ENCODE measurements at places on chromosomes 3 and 15.

DNA sequence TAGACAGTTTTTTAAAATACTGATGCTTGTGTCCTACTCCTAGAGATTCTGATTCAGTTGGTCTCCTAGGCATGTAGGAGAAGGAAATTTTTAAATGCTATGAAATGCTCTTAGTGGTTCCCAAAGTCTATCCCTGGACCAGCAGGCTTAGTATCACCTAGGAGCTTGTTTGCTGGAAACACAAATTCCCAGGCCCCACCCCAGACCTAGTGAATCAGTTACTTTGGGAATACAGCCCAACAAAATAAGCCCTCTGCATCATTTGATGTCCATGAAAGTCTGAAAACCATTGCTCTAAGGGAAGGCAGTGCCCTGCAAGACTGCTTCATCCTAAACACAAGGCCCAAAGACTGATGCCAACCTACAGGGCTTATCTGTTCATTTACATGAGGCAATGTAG, 36.3 kb downstream of the CCNL1 start:
- no peak for DNase-seq

GRCh38 chr3:45204136-45204535, 22.0 kb downstream of the TMEM158 start:
- no peak for DNase-seq

DNA sequence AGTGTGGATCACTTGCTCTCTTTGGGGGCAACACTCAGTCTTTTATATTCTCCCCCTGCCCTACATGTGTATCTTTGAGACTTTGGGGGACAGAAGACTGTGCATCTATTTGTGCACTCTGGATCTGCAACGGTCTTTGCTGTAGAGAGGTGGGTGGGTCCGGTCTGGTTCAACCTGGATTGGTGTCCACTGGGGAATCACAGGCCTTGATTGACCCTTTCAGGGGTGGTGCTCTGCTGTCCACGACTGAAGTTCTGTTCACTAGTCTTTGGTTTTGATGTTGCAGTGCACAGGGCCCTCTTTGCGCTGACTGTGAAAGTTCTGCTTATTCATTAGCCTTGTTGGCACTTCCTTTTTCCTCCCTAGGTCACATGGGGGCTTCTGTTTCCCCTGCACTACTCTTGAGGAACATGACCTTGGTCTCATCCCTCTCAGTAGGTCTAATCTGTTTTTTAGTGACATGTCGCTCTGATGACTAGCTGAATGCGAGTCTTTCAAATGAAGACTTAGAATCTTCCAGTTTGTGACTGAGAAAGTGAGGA, 284.2 kb downstream of the SV2B start:
- DNase-seq, result no peak

DNA sequence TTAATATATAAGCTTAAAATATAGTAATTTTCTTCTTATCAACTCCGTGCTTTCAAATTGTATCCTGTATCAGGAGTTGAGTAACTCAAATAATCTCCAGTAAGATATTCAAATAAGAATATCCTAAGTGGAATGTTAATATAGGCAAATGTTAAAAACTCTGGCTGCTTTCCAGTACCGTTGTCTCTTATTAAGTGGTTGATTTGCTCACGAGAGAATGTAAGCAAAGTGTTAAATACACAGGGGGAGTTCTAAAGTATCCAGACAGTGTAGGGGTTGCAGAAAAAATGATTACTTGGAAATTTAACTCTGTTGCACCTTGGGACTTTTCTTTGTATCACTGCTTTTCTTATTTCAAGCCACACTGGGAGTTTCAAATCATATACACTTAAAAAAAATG, 478.9 kb upstream of the TBL1XR1 start:
- no peak for DNase-seq

DNA sequence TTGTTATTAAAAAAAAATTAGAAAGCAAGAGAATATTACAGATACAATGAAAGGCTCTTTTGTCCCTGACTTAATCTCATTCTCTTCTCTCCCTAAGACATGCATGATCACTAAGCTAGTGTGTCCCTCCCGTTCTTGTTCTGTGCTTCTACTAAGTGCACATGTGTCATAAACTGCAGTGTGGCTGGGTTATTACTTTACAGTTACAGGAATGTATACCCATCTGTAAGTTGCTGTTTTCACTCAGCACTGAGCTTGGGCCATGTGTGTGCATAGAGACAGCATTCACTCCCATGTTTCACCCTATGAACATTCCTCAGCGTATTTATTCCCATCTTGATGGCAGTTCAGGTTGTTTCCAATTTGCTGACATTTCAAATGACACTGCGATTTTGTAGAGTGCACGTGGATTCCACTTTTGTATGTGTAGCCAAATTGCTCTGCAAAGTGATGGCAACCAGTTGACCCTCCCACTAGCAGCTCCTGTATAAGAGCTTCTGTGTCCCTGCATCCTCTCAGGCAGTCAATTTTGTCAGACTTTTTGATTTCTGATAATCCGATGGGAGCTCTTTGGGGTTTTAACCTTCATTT, 145.8 kb upstream of the UBE2E1 start:
- no peak for DNase-seq

GRCh38 chr3:189766416-189766815, 135.2 kb downstream of the TP63 start:
- DNase-seq, result no peak

- DNase-seq, result no peak
Observed at GRCh38 chr15:43794269-43795037, 2.3 kb downstream of the SERF2 start.

DNA sequence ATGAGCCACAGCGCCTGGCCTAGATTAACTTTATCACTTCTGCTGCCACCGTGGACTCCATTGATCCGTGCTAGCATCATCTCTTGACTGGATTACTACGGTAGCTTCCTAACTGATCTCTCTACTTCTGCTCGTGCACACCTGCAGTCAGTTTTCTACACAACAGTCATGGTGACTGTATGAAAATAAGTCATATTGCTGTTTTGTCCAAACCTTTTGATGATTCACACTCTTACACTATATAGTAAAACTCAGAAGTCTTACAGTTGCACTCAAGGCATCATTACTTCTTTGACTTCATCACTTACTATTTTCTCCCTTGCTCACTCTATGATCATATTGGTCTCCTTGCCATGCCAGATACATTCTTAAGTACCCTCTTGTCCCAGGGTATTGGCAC, 10.1 kb downstream of the PDCD6IP start:
- no peak for DNase-seq

DNA sequence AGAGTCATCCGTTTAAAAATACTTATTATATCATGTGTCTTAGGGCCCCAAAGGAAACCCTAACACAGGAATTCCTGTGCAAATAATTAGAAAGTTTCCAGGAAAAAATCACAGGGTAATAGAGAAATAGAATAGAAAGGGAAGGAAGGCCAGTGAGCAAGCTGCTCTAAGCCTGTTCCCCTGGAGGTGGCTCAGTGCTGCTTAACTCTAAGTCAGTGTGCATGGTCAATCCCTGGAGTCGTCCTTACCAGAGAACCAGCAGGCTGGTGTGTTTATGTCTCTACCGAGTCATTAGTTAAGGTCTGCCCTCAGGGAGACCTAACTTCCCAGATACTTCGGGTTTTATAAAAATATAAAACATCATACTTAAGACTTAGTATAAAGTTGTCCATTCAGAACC, 21.0 kb upstream of the MCF2L2 start:
- no peak for DNase-seq

DNA sequence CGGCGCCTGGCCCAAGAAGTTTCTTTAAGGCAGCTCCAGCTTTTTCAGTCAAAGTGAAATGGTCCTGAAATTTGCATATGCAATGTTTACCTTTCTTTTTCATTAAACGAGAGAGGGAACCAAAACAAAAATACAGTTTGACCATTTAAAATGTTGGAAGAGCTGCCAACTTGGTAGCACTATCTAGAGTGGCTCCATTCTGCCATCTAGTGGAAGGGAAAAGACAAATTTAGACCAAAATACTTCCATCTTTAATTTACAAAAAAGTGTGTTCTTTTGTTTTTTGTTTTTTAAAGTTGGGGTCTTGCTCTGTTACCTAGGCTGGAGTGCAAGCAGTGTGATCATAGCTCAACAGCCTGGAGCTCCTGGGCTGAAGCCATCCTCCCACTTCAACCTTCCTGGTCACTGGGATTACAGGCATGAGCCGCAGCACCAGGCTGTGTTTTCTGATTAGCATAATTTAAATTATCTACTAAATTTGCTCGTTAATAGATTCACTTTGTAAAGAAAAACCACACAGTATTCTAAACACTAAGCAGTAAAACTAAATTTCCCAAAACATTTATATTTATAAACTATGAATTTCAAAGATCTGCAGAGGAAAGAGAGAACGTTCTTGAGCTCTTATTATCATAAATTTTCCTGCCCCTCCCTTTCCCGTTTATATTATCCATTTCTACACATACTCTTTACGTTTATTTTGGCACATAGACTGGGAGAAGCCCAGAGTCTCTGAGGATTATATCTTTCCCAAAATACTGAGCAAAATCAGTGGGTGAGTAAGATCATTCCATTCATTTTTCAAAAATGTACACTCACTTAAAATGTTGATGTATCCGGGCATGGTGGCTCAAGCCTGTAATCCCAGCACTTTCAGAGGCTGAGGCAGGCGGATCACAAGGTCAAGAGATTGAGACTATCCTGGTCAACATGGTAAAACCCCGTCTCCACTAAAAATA, 15.4 kb upstream of the RFC4 start:
- DNase-seq, result no peak

GRCh38 chr3:66989241-66989640, 8.9 kb upstream of the KBTBD8 start:
- no peak for DNase-seq

GRCh38 chr3:152742368-152743347, 92.3 kb upstream of the P2RY1 start:
- DNase-seq, result no peak

- no peak for DNase-seq
Observed at GRCh38 chr15:90432253-90432652, 44.2 kb downstream of the IQGAP1 start.

GRCh38 chr15:44536302-44536961, 515 bp upstream of the EIF3J start:
- DNase-seq, result no peak

DNA sequence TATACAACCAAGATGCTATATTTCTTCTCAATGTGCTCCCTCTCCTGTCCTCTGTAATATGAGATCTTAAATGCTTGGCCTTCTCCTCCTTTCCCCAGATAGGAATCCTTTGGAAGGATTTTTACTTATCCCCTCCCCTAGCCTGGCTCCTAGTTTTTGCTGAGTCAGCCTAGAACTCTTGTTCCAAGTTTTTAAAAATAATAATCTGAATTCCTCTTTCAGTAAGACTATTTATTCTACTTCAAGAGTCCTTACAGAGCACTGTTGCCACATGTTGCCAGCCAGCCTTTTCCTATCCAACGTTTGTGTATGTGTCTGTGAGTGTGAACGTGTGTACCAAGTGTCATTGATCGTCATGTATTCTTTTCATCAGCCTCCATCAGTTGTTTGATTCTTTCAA, 11.0 kb upstream of the KCNMB2 start:
- no peak for DNase-seq

- no peak for DNase-seq
Observed at GRCh38 chr3:39638301-39638700, 170.8 kb downstream of the MOBP start.

DNA sequence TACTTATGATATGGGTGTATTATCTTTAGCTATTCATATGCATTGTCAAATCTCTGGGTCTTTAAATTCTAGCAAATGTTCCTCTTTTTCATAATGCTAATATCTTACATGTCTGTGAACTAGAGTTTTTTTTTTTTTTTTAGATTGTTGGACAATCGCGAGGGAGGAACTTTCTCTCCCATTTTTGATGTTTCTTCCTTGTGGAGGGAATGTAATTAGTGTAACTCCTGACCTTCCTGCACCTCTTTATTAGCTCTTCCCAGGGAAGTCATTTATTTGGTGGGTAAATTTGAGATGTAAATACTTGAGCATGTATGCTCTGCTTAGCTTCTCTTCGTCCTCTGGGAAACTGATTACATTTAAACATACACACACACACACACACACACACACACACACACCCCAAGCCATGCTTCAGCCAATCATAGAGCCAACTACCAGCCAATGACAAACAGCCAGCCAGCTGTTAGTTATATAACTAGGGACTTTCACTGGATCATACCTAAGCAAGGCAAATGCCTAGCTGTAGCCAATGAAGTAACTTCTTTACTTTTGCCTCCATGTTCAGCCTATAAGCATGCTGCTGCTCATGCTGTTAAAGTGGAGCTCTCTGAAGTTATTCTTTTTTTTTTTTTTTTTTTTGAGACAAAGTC, 8.3 kb upstream of the USP8 start:
- DNase-seq, result no peak

GRCh38 chr3:120555657-120556509, 40.3 kb upstream of the NDUFB4 start:
- DNase-seq, result no peak

- no peak for DNase-seq
Observed at GRCh38 chr3:15427981-15428380, 583 bp downstream of the EAF1 start.

DNA sequence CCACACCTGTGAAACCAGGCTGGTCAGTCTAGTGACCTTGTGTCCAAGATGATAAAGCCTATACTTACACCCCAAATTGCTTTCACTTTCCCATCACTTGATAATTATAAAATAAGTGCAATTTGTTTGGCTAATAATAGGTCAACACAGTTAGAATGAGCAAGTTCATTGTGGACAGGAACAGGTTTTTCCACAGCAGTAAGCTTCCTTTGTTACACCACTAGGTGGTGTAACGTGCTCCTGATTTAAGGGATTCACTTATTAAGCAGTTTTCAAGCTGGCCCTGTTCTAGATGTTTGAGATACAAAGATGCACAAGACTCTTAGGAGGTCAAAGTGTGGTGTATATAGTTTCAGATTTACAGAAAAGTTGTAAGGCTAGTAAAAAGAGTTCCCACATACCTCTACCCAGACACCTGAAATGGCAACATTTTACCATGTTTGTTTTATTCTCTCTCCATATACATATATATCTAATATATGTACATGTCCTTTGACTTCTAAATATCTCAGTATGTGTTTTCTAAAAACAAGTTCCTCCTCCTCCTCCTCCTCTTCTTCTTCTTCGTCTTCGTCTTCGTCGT, 6.8 kb upstream of the MFSD1 start:
- no peak for DNase-seq

- no peak for DNase-seq
Observed at GRCh38 chr3:40583691-40584090, 58.9 kb downstream of the ZNF621 start.

DNA sequence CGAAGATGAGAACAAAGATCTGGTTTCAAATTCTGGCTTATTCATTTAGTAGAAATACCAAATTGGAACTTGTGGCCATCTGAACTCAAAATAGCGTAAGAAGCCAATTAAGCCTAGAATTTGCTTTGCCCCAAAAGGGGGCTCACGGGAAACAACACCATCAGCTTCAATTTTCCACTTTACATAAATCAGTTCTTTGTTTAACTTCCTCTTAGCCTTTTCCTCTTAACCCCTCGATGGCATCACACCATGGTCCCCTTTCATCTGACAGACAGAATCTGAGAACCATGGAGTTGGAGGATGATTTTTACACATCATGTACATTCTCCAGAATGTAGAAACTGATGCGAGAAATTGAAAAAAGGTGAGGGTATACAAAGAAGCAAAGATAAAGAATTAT, 207.0 kb downstream of the FOXP1 start:
- DNase-seq, result no peak

Data from stimulated activated CD4-positive, alpha-beta T cell treated with anti-CD3 and anti-CD28 coated beads, Interleukin-15, amount 100 ng/mL, for 24 hours (primary cell).